NCI-H2081 treated with DMSO at 0.1 percent for 48 hours (cell line): ENCODE measurements at places on chromosomes 1 and 21.

- no peak for DNase-seq
Measured at GRCh38 chr1:5484451-5485165, 507.6 kb downstream of the NPHP4 start.

- no peak for DNase-seq
Measured at GRCh38 chr1:91828583-91829281, 57.2 kb downstream of the TGFBR3 start.

- no peak for DNase-seq
Measured at GRCh38 chr1:84668185-84668584, 22.1 kb downstream of the SSX2IP start.

DNA sequence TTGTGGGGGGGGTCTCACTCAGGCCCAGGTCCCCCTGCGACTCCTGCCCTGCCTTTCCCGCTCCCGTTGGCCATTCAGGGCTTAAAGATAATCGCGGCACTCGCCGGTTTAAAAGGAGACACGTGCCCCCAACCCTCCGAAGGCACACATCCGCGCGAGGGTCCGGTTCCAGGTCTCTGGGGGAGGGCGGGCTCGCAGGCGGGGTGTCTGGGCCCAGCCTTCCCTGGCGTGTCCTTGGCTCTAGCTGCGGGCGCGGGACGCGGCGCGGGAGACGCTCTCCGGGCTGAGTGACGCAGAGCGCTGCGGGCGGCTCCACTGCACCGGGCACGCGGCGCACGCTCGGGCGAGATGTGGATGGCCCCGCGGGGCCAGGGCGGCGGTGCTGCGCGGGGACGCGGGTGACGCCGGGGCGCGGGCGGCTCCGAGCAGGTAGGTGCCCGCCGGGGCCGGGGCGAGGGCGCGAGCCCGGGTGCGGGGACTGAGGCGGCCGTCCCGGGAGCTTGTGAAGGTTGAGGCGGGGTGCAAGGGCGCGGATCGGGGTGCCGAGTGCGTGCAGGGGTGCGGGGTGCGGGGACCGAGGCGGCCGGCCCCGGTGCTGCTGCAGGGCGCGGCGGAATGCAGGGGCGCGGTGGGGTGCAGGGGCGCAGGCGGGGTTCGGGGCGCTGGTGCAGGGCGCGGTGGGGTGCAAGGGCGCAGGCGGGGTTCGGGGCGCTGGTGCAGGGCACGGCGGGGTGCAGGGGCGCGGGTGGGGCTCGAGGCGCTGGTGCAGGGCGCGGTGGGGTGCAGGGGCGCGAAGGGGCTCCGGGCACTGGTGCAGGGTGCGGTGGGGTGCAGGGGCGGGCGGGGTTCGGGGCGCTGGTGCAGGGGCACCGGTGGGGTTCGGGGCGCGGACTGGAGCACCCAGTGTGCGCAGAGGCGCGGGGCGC lies 3.3 kb upstream of the TRPM2 start:
- DNase-seq: no peak

DNA sequence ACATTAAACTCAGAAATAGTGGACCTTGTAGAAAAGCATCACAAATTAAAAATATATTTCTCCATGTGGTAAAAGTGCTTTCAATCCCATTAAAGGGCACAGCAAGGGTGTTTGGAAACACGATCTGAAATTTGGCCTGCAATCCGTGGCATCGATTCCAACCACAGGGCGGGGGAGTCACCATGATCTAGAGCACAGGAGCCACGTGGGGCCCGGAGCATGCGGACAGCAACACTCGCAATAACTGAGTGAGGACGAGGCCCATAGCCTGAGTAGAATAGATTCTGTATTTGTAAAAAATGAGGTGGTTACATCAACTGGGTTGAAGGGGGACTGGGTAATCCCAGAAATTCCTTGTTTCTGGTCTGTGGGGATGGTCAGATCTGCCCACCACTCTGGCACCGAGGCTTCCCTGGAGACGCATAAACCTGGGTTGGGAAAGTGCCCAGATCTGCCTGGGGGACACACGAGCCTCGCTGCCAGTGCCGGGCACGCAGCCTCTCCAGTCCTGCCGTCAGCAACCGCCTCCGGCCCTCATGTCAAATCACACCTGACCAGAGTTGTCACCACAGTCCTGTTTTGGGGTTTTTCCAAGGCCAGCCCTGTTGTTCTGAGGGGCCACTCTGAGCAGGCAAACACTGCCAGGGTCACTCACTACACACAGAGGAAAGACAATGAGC lies 104.3 kb downstream of the PGBD5 start:
- DNase-seq: no peak

DNA sequence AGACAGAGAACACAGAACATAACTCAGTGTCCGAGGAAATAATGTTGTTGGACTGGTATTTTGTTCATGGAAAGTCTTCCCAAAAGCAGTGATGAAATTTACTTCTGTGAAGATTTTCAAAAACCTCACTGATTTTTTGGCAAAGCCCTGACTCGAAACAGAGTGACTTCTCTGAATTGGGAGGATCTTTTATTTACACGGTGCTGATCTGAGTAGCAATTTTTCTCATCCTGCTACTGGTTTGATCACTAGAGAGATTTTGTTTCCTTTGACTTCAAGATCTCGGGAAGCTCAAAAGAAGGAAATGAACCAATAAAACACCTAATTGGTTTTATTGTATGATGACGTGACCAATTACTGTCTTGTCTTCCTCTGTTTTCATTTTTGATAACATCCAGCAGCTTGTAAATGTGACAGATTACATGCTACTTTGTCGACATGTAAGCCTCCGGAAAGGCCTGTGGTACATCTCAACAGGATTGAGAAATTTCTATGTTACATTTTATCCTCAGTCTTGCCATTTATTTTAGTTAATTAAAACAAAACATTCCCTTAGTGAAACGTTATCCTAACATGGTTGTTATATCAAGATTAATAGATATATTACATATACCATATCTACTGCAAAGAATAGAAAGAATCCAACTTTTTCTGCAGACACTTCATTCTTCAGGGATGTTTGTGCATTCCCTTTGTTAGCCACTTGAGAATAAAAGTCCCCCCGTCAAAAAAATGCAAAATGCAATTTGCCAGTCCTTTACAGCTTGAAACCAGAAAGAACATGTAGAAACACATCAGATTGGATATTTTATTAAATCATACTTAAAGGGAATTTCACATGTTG lies 42.8 kb upstream of the IFI44L start:
- DNase-seq: no peak

- DNase-seq: no peak
Measured at GRCh38 chr1:151635479-151636072, 23.7 kb downstream of the SNX27 start.
